ENCODE measurements at places on chromosomes 11 and 22. TPM values are rescaled to one million over a fixed set of nuclear protein-coding genes. Genes with fewer than 3 reads are reported as not detected.

LAYN gene
- 2.7 TPM for total RNA-seq

- no peak for DNase-seq
Measured at GRCh38 chr11:8567602-8568198, 26.3 kb downstream of the STK33 start.

- DNase-seq = no peak
Measured at GRCh38 chr22:22817468-22818201, 70.0 kb upstream of the IGLL5 start.

DNA sequence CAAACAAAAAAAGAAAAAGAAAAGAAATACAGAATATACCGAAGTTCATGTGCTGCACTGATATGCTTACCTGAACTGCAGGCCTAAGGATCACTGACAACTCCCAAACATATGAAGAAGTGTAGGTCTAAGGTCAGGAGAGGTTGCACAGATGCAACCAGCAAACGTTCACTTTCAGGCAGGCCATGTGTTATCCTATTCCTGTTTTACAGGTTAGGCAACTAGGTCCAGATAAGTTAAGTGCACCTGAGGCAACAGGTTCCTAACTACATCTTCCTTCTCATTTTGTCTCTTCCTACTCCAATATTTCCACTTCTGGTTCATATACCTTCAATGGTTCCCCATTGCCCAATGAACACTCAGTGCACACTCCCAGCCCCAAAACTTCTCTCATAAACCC is 15.1 kb downstream of the PI4KA start:
- DNase-seq = no peak

SHISAL1 gene
- total RNA-seq = not detected

- DNase-seq = no peak
Measured at GRCh38 chr22:20748082-20748481, 25.8 kb upstream of the SERPIND1 start.

MAJIN gene
- total RNA-seq = not detected

- peak; percentile 37 for DNase-seq
Measured at GRCh38 chr11:17734986-17735817, 621 bp downstream of the KCNC1 start.

- DNase-seq = no peak
Measured at GRCh38 chr11:95816037-95816436, 25.7 kb downstream of the CEP57 start.

- DNase-seq = no peak
Measured at GRCh38 chr22:21450858-21451353, 16.3 kb upstream of the TMEM191C start.

- DNase-seq = no peak
Measured at GRCh38 chr11:120539667-120540369, 28.3 kb downstream of the GRIK4 start.

B4GALNT4 gene
- 1.5 TPM for total RNA-seq
